ENCODE measurements at places on chromosomes 1 and 21.
A peak's percentile ranks its signal among the peaks of the same experiment; 100 is the strongest.

DNA sequence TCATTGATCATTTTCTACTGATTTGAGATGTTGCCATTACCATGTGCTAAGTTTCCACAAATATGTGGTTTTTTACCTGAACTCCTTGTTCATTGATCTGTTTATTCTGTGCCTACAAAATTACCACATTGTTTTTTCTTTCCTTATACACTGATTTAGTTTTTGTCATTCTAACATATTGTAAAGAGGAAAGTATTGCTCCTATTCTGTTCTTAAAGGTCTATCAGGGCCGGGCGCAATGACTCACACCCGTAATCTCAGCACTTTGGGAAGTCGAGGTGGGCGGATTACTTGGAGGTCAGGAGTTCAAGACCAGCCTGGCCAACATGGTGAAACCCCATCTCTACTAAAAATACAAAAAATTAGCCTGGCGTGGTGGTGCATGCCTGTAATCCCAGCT lies 75.1 kb downstream of the CAMTA1 start:
- no peak for DNase-seq

GRCh38 chr1:91885716-91886506 lies at the start of gene TGFBR3:
Gene TGFBR3 (minus strand): TSS chr1:91886151. CDS start chr1:91861531, 24,620 bp downstream.
- peak; percentile 81 for DNase-seq

- no peak for DNase-seq
Measured at GRCh38 chr21:33836408-33836807, 79.2 kb downstream of the ATP5PO start.

GRCh38 chr1:167474191-167474641 lies 44.1 kb downstream of the CD247 start:
- no peak for DNase-seq

DNA sequence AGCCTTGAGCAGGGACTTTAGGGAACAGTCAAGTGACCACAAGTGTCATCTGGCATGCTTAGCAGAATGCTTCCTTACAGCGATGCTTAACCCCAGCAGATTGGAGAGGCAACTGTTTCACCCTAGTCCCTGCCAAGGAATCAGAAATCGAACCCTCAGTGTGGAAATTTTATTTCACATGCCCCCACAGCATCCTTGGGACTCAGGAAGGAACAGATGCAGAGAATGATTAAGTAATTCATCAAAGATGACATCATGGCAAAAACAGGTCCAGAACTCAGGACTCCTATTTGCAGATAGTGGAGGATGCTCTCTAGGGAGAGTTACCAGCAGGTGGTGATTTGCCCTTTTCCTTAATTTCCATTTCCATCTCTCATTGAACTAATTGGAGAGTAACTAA lies 333.0 kb upstream of the KAZN start:
- no peak for DNase-seq

Measured in right renal cortex interstitium (tissue), 3 donors.